ENCODE measurements at places on chromosomes 11 and 22. TPM values are rescaled to one million over a fixed set of nuclear protein-coding genes. Genes with fewer than 3 reads are reported as not detected.

OR52H1 gene
- 1.5 TPM for total RNA-seq

VSIG2 gene
- 0.36 TPM for total RNA-seq

CHEK2 gene
- 4.6 TPM for total RNA-seq

KCNC1 gene
- 0.36 TPM for total RNA-seq

AIP gene
- total RNA-seq: 111 TPM

OR51B4 gene
- total RNA-seq: not detected

CCDC81 gene
- total RNA-seq: 0.55 TPM

MS4A6E gene
- not detected for total RNA-seq

ART1 gene
- total RNA-seq: not detected

TENM4 gene
- 14.6 TPM for total RNA-seq

PVALB gene
- not detected for total RNA-seq

RAB3IL1 gene
- 21.2 TPM for total RNA-seq

GRAMD1B gene
- total RNA-seq: 4.3 TPM

OR2D2 gene
- not detected for total RNA-seq

LDLRAD3 gene
- 23.4 TPM for total RNA-seq

Data from sigmoid colon (tissue), 7 donors.